ENCODE measurements at places on chromosomes 1 and 21. TPM values are rescaled to one million over a fixed set of nuclear protein-coding genes. Genes with fewer than 3 reads are reported as not detected.

The GPA33 gene
- total RNA-seq = not detected

The EBNA1BP2 gene
- total RNA-seq = 48.7 TPM

The TNFRSF4 gene
- 0.36 TPM for total RNA-seq

The AIM2 gene
- 0.52 TPM for total RNA-seq

The KIAA1614 gene
- total RNA-seq = 0.36 TPM

The LCE1A gene
- not detected for total RNA-seq

The BNIPL gene
- 55.8 TPM for total RNA-seq

The OR14K1 gene
- not detected for total RNA-seq

The KCNK1 gene
- total RNA-seq = 21.9 TPM

The SYDE2 gene
- total RNA-seq = 0.84 TPM

The FCRL4 gene
- total RNA-seq = 0.04 TPM

The PDPN gene
- 19.9 TPM for total RNA-seq

The FUCA1 gene
- total RNA-seq = 7.7 TPM

The IQGAP3 gene
- 11.8 TPM for total RNA-seq

The ALPL gene
- 3.6 TPM for total RNA-seq

The CAPN8 gene
- total RNA-seq = 1.2 TPM

The FCRL6 gene
- total RNA-seq = not detected

The CHI3L2 gene
- 7.7 TPM for total RNA-seq

The TENT5C gene
- total RNA-seq = 1.1 TPM

The IL12RB2 gene
- 1.3 TPM for total RNA-seq

The LINGO4 gene
- total RNA-seq = not detected

The PLD5 gene
- not detected for total RNA-seq

The CLEC20A gene
- not detected for total RNA-seq
